Activated CD4-positive, CD25-positive, alpha-beta regulatory T cell treated with anti-CD3 and anti-CD28 coated beads, Interleukin-2, amount 50 U/mL, for 16 hours (primary cell): ENCODE measurements at places on chromosomes 12 and 14.

- peak; percentile 13 for DNase-seq
Observed at GRCh38 chr12:110776410-110776809, 33.7 kb upstream of the PPP1CC start.

DNA sequence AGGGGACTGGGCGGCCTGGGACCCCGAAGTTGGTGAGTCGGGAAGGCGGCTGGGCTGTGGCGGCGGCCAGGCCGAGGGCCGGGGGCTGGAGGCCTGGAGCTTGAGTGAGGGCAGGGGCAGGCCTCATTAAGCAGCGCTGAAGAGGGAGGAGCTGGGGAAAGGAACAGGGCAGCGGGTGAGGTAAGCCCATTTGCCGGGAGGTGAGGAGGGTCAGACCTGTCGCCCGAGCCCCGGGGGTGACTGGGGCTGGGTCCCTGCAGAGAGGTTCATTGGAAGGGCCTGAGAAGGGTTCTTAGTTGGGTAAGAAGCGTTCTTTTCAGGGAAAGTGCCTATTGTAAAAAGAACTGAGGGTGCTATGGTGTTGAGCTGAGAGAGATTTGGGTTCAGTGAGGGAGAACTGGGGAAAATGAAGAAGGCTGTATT lies 441 bp downstream of the RAB5B start:
- DNase-seq = peak; percentile 15

GRCh38 chr12:82964446-82964845 lies 277.7 kb downstream of the TMTC2 start:
- no peak for DNase-seq

GRCh38 chr12:120739821-120740613 lies 14.4 kb downstream of the ACADS start:
- DNase-seq = no peak

DNA sequence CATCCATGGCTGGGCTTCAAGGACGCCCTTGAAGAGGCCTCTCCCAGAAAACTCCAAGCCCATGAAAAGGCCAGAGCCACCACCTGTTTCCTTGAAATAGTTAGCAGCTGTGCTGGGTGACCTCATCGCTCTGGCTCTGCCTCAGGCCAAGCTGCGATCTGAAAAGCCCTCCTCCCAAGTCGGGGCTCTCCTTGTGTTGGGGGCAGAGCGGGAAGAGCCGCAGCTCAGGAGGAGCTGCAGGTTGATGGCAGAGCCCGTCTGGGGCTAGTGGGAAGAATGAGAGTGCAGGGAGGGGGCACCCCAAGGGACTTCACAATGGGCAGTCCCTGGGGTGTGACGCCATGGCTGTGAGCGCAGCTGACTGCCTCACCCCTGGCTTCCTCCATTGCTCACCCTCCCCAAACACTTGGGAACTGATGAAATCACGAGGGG lies 50.0 kb upstream of the STON2 start:
- DNase-seq = no peak

DNA sequence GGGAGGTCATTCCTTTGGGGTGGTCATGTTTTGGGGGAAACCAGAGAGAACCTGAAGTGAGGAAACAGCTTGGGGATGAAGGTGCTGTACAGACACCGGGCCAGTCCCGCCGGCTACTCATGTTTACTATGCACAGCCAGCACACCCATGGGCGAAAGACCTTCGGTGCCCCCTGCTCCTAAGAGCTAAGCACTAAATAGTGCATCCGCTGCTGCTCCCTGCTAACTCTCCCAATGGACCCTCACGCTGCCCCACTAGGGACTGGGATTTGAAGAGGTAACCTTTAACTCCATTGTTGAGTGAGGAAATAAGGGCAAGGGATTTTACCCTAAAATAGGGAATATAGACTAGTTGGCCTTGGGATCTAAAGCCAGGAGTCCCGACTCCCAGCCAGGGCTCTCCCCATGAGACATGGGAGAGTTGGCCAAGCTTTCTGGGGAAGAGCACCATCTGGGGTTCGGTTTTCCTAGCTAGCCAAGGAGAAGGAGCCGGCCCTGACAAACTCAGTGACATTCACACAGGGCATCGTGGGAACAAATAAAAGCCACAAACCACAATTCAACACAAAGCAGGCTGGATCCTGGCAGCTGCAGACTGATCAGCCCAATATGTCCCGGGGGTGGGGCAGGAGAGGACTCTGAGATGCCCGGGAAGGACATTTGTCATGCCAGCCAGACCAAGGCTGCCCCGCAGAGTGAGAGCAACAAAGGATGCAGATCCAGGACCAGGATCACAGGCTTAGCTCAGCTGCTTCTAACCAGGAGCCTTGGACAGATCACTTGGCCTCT lies 91.7 kb downstream of the SINHCAF start:
- DNase-seq = no peak

DNA sequence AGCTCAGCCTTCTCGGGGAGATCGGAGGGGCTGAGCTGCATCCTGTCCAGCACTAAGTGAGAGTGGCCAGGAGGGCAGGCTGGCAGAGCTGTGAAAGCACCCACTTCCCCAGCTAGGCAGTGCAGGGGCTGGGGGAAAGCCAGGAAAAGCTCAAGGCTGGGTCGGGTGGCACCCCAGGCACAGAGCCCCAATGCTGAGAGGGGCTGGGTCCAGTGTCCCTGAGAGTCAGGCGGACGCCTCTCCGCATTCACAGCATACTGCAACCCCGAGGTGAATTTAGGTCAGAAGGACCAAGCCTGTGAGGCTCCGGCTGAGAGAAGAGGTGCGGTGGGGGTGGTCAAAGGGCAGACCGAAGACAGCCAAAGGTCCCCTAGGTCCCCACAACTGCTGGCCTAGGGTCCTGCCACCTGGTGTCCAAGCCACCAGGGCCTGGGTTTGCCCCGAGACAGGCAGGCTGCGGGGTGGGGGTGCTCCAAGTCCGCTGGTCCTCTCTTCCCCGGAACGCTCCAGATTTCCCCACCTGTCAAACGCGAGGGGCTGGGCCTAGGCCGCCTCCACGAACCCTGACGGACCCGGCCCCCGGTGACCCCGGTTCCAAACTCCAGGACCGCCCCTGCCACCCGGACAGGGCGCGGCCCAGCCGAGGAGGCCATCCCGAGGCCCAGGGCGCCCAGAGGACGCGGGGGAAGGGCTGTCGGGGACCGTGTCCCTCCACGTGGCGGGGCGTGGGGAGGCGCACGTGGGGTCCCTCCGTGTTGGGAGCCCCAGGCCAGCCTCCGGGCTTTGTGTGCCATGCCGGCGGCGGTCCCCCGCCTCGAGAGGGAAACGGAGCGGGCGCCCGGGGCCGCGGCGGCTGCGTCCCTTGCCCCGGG lies 527 bp downstream of the CAMKK2 start:
- DNase-seq = peak; percentile 14

- DNase-seq = no peak
Observed at GRCh38 chr12:43289426-43289801, 262.6 kb downstream of the ADAMTS20 start.

DNA sequence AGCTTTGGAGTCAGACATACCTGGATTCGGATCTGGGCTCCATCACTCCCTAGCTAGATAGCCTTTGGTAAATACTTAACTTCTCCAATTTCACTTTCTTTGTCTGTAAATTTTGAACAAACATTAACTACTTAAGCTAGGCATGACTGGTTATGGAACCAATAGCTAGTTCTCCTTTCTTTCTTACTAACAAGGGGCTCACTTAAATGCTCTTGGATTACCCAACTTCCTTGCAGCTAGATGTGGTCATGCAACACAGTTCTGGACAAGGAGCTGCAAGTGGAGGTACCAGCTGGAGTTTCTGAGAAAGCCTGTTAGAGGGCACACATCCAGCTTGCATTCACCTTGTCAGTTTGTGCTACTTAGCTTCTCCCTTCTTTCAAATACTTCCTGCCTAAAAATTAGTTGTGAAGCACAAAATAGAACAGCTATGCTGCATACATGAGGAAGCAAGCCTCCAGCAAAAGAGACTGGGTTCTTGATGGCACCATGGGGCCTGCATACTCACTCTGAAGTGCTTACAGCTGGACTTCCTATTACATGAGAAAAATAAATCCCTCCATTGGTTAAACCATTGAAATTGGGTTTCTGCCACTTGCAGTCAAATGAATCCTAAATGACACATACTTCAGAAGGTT lies 210.1 kb upstream of the EEA1 start:
- no peak for DNase-seq

DNA sequence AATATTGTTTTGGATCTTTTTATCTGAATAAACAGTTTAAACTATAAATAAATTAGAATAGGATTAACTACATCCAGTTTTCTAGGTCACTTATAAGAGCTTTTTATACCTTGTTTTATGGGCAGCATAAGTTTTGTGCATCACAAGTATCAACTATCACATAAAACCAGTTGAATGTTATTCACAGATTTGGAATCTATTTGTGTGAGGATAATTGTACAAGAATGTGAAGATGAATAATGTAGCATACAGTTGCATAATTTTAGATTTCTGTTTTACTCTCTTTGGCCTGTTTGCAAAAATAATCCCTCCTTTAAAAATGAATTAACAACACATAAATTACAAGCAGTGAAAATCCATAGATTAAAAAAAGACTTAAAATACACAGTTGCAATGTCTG lies 88.8 kb downstream of the SCFD1 start:
- no peak for DNase-seq

GRCh38 chr14:96637521-96637920 lies 135.3 kb downstream of the PAPOLA start:
- no peak for DNase-seq
